Inflammatory macrophage (primary cell): ENCODE measurements at places on chromosomes 2 and 18.

GRCh38 chr2:48519593-48519992 lies 10.4 kb upstream of the STON1 start:
- DNase-seq, result no peak

DNA sequence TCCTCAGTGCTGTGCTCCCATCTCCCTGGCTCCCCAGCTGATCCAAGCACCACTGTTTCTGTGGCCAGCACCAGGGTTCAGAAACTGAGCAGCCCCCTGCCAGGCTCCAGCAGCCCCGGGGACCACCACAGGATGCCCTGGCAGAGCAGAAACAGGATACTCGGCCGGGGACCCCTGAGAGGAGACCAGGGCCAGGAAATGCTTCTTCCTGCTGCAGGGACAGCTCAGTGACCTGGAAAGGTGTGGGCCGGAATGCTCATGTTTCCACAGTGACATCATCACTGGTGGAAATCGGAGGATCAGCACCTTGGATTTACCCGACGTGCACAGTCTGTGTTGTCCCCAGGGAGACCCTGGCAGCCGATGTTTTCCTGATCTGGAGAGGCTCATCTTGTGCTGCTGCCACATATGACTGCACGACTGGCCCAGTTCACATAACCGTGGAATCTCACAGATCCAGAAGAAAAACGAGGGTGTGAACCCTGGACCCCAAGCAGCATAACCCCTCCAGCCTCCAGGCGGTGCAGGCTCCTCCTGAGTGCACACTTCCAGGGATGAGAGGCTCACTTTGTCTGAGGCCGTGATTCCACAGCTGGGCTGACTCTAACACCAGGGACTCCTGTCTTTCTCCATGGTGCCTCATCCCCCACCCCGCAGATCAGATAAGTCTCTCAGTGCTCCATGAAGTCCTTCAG lies 58.0 kb downstream of the DDX1 start:
- DNase-seq, result no peak

GRCh38 chr2:97907369-97908100 lies 88.2 kb downstream of the TMEM131 start:
- DNase-seq, result no peak

GRCh38 chr2:234708091-234708683 lies 211.3 kb upstream of the ARL4C start:
- DNase-seq, result no peak

GRCh38 chr2:107174171-107174570 lies 288.2 kb upstream of the ST6GAL2 start:
- no peak for DNase-seq

- DNase-seq, result no peak
These were observed 6.2 kb downstream of the DAW1 start for GRCh38 chr2:227877421-227878310.

GRCh38 chr2:195535911-195536522 lies 121.0 kb upstream of the SLC39A10 start:
- peak; percentile 94 for DNase-seq

- DNase-seq, result no peak
These were observed 63.9 kb downstream of the NEB start for GRCh38 chr2:151670346-151670745.

DNA sequence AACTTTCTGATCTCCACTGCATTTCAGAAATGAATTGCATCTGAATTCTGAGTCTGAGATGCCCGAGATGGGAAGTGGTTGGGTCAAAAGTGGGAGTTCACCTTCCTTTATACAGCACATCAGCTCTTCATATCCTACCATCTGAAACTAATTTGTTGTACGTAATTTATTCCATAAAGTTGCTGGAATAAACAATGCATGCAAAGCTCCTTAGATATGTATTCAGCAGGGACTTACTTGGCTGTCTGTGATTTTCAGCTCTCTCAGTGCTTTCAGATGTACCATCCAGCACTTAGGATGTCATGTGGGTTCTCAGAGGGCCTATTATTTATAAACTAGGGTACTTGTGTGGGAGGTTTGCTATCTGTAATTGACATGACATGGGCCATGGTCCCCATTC lies 46.9 kb upstream of the EFEMP1 start:
- DNase-seq, result no peak

DNA sequence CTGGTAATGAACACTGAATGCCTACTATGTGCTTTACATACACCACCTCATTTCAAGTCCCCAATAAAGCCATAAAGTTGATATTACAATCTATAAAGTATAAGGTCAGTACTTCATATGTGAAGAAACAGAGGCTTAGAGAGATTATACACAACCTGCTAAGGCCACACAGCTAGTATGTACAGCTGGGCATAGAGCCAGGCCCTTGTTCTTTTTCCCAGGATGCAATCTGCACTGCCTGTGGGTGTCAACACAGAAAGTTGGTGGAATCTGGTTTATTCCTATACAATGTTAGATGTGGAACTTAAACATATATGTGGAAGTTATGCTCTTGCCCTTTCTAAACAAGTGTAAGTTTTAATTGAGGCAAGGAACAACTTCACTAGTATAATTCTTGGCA lies 32.8 kb downstream of the INSIG2 start:
- no peak for DNase-seq

GRCh38 chr2:187266147-187266546 lies 181.9 kb downstream of the CALCRL start:
- no peak for DNase-seq

DNA sequence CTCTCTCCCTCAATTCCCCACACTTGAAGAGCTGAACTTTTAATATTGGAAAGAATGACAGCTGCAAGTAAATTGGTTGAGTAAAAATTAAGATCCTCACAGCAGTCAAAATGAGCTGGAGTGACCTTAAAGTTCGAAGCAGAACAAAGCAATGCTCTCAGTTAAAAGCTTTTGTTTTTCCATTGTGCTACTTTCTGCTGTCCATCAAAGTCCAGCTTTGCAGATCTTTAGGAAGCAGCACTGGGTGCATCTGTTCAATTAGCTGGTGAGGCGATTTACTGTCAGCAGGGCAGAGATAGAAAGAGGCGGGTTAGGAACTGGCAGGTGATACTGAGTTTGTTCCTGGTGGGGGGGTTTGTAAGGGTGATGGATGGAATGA lies 834.8 kb downstream of the CPS1 start:
- DNase-seq, result no peak

DNA sequence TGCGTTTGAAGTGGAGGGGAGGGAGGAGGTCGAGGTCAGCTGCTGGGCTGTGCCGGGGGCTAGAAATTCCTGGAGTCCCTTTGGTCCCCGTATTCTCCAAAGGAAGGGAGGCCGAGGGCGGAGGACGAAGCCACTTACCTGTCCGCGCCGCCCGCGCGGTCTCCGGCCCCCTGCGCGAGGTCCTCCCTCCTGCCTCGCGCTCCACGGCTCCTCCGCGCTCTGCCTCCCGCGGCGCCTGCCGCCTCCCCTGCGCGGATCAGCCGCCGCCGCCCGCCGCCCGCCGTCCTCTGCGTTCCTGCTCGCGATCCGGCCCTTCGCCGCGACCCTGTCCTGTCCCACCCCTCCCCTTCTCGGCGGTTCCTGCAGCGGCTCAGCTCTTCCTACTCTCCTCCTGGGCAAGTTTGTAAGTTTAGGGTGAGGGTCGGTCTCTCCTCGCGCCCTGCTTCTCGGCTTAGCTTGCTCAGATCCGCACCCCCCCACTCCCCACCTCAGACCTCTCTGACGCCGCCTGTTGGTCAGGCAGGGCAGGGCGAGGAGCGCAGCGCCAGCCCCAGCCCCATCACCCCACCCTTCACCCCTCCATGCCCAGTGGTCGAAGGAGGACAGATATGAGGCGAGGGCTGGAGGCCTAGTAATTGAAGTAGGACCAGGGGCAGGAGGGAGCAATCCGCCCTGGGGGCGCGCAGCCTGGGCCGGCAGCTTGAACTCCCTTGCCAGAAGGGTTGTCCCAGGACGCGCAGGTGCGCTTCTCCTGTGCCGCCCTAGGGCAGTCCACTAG lies 9.7 kb upstream of the SKOR2 start:
- no peak for DNase-seq

- no peak for DNase-seq
These were observed 73.5 kb downstream of the COLEC12 start for GRCh38 chr18:427005-427404.

DNA sequence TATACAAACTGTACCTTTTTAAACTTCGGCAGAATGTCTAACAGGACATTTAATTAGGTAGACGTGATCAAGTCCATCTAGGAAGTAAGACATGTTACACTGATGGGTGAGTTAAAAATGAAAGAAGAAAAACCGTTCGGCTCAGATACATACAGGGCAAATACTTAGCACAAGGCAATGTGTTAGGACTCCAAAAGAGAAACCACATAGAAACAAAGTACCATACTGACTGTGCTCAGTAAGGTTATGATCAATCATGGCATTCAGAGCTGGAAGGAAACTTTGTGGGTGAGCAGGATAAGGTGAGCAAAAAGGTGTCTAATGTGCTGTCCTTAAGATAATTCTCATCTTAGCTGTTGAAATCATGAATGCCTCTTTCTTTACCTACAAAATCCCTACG lies 211.9 kb downstream of the STK39 start:
- no peak for DNase-seq

GRCh38 chr2:61536572-61537276 lies 1.4 kb downstream of the XPO1 start:
- DNase-seq, result peak; percentile 93

GRCh38 chr2:191824398-191824797 lies 22.5 kb downstream of the CAVIN2 start:
- peak; percentile 34 for DNase-seq

GRCh38 chr18:31977270-31977872 lies 34.4 kb upstream of the TRAPPC8 start:
- peak; percentile 22 for DNase-seq
